ENCODE measurements at places on chromosomes 11 and 22. TPM values are rescaled to one million over a fixed set of nuclear protein-coding genes. Genes with fewer than 3 reads are reported as not detected.
A peak's percentile ranks its signal among the peaks of the same experiment; 100 is the strongest.

- no peaks in the 10 kb centered on the region for H3K4me1 ChIP-seq
- no peaks in the 10 kb centered on the region for H3K27me3 ChIP-seq
- no peaks in the 10 kb centered on the region for H3K36me3 ChIP-seq
- H3K4me3 ChIP-seq: no peak overlapping the region
- H3K27ac ChIP-seq: no peak overlapping the region
Observed at GRCh38 chr11:1667121-1667850, 29.7 kb upstream of the KRTAP5-6 start.

SLC6A5 gene
- not detected for total RNA-seq

- no peaks in the 10 kb centered on the region for H3K27me3 ChIP-seq
- DNase-seq: no peak
- no peak overlapping the region for H3K27ac ChIP-seq
- H3K4me3 ChIP-seq: no peak overlapping the region
- H3K4me1 ChIP-seq: no peaks in the 10 kb centered on the region
- peaks cover 18% of the 10 kb centered on the region for H3K36me3 ChIP-seq
Observed at GRCh38 chr11:69512790-69513189, 31.3 kb downstream of the LINC01488 start.

PRG3 gene
- not detected for total RNA-seq

OR4D9 gene
- total RNA-seq: not detected

SLN gene
- total RNA-seq: not detected

NCAPH2 gene
- 76.2 TPM for total RNA-seq

DNA sequence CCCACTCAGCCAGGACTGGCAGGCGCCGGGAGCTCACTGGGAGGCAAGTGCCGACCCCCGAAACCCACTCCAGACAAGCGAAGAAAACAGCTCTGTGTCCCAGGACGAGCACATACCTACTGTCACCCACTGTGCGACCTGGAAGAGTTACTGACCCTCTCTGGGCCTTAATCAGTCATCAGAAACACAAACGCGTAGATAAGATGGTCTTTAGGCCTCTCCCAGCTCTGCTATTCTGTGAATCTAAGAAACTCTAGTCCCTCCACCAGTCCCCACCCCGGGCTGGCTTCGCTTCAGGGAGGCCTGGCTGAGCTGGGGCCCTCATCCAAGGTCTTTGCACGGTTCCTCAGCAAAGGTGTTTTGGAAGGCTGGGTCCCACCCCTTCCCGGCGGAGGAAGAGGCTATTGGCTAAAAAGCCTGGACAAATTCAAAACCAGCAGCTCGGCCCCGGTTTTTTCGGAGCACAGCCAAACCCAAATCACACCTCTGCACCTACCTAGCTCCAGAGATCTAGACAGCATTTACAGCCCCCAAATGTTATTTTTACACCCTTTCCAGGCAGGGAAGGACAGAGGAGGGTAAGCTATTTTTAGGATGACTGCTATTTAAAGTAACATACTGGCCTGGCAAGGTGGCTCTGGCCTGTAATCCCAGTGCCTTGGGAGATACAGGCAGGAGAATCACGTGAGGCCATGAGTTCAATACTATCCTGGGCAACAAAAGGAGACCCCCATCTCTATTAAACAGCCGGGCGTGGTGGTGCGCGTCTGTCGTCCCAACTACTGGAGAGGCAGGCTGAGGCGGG, 13.2 kb upstream of the HDHD5 start:
- H3K27me3 ChIP-seq: no peaks in the 10 kb centered on the region
- peak overlapping the region; percentile 86 for H3K4me3 ChIP-seq
- H3K27ac ChIP-seq: no peak overlapping the region
- peak; percentile 66 for DNase-seq

DNA sequence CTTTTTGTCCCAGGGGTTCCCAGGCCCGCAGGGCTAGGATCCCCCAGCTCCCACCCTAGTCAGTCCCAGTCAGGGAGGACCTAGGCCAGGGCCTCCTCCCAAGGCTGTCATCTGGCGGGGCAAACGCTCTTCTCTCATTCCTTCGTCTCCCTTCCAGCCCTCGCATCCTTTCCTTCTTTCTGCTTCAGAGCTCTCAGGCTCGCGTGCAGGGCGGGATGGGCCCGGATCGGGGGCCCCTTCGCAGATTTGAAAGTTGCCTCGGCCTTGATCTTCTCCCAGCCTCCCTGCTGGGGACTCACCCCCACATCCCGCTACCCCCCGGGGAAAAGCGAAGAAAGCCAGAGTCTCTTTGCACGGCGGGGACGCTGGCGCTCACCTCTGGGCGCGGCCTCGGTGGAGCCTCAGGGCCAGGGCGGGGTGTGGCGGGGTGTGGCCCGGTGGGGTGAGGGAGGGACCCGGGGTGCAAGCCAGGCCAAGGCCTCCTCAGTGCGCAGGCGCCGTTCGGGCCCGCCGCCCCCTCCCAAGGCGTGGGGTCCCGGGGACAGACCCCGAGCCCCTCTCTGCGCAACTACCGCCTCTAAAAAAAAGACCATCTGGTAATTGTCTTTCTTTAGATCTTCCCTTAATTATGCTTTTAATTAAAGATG, 14.8 kb upstream of the PAX6 start:
- peaks cover 58% of the 10 kb centered on the region for H3K27me3 ChIP-seq
- peak overlapping the region; percentile 12 for H3K4me3 ChIP-seq
- H3K36me3 ChIP-seq: no peaks in the 10 kb centered on the region
- DNase-seq: peak; percentile 55
- H3K4me1 ChIP-seq: no peaks in the 10 kb centered on the region

RASGRP2 gene
- total RNA-seq: 26.9 TPM

All from H9 (cell line).